Endothelial cell of umbilical vein (primary cell): ENCODE measurements at places on chromosomes 4 and X. TPM values are rescaled to one million over a fixed set of nuclear protein-coding genes. Genes with fewer than 3 reads are reported as not detected.

GRCh38 chrX:9467751-9468150 is 2.9 kb downstream of the TBL1X start:
- DNase-seq, result no peak

GRCh38 chr4:142202404-142203332 is 566.3 kb downstream of the IL15 start:
- DNase-seq, result no peak

- DNase-seq, result no peak
Observed at GRCh38 chr4:113555868-113556267, 205.7 kb downstream of the CAMK2D start.

The NAP1L3 gene
- total RNA-seq, result 0.22 and 0.25 TPM in 2 replicates

- no peak for DNase-seq
Observed at GRCh38 chr4:23903859-23904438, 14.1 kb upstream of the PPARGC1A start.

The MFAP3L gene
- 0.22 and 0.35 TPM in 2 replicates for total RNA-seq

- DNase-seq, result peak; percentile 49
Observed at GRCh38 chrX:128106630-128107029, 54.4 kb upstream of the ACTRT1 start.

The MAGED4 gene
- total RNA-seq, result 9.1 and 25.3 TPM in 2 replicates
